ENCODE measurements at places on chromosomes 5 and 9. TPM values are rescaled to one million over a fixed set of nuclear protein-coding genes. Genes with fewer than 3 reads are reported as not detected.

NUTM2G gene
- 0.82 TPM for polyA plus RNA-seq

DNA sequence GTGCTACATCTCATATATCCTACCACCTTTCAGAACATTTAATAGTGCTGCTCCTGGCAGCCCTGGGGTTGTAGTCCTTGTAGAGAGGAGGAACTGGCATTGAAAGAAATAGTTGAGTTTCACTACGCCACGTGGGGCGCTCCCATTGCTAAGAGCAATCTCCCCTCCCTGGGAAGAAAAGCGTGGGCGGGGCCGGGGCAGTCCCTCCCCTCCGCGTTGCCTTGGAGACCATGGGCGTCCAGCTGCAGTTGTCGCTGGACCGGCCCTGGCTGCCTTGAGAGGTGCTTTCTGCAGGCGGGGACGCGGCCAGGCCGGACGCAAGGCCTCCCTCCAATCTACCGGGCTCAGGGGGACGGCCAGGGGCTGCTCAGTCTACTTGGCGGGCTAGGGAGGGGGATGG lies 368 bp upstream of the CCDC180 start:
- peak; percentile 57 for DNase-seq

- DNase-seq: no peak
Observed at GRCh38 chr5:61182449-61182848, 20.2 kb upstream of the SMIM15 start.

CSNK1A1 gene
- 125 TPM for polyA plus RNA-seq

PCDHA2 gene
- 0.09 TPM for polyA plus RNA-seq

DNA sequence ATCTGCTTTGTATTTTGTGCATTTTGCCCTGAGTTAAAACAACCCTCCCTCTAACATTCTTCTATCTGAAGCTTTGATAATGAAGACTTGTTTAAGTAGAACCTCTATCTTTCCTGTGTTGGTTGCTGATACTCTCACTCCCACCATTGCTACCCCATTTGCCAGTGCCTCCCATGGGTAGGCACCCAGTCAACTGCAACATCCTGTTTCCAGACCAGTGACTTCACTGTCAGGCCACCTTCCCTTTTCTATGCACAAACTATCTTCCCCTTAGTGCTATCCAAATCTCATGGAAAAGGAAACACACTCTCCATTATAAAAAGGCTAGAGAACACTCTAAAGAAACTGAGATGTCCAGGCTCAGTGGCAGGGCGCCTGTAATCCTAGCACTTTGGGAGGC lies 5.6 kb upstream of the IARS1 start:
- no peak for DNase-seq

DNA sequence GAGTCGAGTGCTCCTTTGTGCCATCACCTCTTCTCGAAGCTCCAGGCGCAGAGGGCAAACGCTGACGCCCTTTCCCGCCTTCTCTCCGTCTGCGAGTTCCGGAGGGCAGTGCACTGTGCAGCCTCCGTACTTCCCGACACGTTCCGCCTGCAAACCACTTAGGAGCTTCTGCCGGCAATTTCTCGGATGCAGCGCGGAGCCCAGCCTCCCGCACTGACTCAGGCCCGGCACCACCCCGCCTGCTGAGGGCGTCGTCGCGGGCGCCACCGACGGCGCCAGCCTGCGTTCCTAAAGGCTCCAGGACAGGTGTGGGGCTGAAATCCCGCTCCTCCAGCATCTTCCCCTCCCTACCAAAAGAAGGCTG lies 9.3 kb upstream of the TRIM36 start:
- no peak for DNase-seq

DNA sequence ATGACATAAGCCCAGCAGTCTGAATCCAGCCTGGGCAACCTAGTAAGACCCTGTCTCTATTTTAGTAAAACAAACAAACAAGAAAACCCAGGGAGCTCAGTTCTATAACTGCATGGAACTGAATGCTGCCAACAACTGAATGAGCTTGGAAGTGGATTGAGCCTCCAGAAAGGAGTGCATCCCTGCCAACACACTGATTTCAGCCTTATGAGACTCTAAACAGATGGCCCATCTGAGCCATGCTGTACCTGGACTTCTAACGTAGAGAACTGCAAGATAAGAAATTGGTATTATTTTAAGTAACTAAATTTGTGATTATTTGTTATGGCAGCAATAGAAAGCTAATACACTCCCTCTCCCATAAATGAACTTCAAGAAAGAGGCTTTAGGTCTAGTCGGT lies 150.4 kb upstream of the RAI14 start:
- no peak for DNase-seq

- no peak for DNase-seq
Observed at GRCh38 chr5:65073250-65073661, 304.5 kb downstream of the CWC27 start.

GRCh38 chr5:142324136-142324870 lies 518 bp downstream of the SPRY4 start:
- DNase-seq: no peak

DNA sequence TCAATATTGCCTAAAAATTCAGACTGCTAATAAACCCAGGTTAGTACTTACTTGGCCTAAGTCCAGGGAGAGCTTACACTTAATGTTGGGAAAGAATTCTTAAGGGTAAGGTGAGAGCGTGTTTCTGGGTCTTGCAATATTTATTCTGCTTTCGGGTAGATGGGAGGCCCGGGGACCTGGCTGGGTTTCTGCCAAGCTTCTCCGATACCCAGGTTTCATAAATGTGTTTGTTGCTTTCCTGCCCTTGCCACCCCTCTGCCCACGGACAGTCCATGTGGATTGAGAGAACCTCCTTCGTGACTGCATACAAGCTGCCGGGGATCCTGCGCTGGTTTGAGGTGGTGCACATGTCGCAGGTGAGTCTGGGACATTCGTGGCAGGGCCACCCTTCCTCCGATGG lies 48.4 kb upstream of the FOXI1 start:
- no peak for DNase-seq

DNA sequence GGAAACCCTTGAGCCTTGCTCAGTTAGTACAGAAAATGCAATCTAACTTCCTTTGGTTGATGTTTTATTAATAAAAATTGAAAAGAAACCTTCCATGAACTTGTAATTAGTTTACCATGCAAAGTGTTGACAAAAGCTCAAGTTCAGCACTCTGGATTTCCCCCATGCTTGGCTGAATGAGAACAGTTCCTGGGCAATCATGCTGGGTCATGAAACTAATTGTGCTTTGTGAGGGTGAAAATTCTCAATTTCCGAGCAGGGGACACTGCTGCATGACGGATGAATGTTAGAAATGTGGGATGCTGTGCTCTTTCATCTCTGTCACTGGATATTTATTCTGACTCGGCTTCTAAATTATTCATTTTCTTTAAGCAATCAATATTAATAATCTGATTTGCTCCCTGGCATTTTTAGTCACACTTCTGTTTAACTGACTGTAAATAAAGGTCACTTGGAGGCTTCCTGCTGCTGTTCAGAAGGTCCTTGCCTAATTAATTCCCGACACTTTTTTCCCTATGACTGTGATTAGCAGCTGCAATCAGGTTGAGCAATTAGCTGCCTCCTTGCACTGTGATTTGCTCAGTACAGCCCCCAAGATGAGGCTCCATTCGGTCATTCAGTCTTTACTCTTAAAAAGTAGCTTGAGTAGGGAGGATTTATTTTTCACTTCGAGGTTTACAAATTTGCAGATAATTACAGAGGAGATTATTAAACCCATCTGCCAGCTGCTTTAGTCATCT lies 678.1 kb upstream of the ZNF608 start:
- no peak for DNase-seq

GRCh38 chr5:160360310-160360709 lies 10.1 kb downstream of the C1QTNF2 start:
- no peak for DNase-seq

GRCh38 chr9:24931894-24932293 lies 386.2 kb upstream of the IZUMO3 start:
- no peak for DNase-seq

GRCh38 chr9:10274988-10275387 lies 337.8 kb downstream of the PTPRD start:
- no peak for DNase-seq

- DNase-seq: no peak
Observed at GRCh38 chr5:133746834-133747233, 134.5 kb upstream of the FSTL4 start.

SLC25A2 gene
- polyA plus RNA-seq: 0.10 TPM

LHX3 gene
- not detected for polyA plus RNA-seq

DNA sequence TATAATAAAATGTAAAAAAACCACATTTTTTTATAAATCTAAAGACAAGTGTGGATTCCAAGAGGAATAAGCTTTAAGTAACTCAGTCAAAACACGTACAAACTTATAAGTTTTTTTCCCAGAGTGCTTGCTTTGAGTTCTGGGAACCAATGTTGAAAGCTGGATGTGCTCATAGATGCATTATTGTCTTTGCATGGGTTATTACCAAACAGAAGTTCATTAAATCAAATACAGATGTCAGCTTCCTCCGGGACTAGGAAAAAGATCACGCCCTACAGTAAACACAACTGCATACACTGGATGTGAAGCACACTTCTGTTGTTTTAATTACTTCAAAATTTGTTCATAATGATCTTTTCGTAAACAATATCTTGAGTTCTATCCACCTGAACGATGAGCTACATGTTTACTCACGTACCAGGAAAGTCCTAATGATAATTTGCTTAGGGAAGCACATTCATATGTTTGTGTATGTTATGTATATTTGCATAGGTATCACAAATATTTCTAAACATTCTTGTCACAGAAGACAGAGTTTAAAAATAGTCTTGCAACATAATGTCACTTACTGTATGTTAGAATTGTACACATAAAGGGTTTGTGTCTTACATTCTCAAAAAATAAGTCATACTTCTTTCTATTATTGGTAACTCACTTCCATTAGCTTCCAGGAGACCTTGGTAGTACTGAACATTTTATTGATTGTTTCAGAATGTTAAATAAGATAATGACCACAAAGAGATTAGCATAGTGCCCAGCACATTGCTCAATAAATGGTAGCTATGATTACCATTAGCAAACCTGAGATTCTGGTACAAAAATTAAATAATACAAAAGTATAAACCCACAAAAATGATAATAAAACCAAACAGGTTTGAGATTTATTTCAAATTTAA lies 427.4 kb downstream of the CETN3 start:
- no peak for DNase-seq

ANKRD18A gene
- polyA plus RNA-seq: 0.09 TPM
